ENCODE measurements at places on chromosomes 6 and 20.

GRCh38 chr6:43125119-43125518 is 46.0 kb upstream of the SRF start:
- DNase-seq: no peak

DNA sequence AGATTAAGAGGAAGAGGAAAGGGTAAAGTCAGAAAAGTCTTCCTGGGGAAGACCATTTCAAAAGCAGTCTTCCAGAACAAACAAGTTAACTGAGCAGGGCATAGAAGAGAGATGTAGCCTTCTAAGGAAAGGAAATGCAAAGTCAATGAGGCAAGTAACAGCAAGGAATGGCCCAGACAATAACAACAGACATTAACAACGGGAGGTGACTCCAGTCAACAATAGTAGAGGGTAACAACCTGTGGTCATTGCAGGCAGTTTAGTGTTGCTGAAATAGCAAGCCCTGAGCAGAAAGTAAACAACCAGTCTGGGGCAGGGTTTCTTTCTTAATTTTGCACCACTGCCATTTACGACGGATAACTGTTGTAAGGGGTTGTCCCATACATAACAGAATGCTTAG is 2.1 kb downstream of the MDN1 start:
- DNase-seq: no peak

GRCh38 chr20:33933469-33933909 is 60.2 kb upstream of the RALY start:
- DNase-seq: no peak

DNA sequence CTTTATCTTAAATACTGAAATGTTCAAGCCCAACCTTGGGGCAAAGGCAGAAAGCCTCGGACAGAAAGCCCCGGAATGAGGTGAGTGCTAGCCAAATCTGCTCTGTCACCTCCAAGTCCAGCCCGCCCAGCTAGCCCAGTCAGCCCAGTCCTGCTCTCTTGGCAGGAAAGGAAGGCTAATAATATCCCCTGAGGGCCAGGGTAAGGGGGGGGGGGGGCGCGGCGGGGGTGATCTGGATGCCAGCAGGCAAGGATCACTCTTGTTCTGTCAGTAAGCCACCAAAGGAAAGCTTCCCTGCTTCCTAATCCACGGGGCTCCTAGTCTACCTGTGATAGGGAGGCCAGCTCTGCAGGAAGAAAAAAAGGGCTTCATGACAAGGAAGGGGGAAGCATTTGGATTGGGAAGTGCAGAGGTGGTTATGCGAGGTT is 1.1 kb downstream of the NDRG3 start:
- no peak for DNase-seq

- no peak for DNase-seq
Measured at GRCh38 chr6:156697225-156697830, 79.8 kb upstream of the ARID1B start.

GRCh38 chr6:137222381-137222780 is 3.2 kb upstream of the IFNGR1 start:
- no peak for DNase-seq

- no peak for DNase-seq
Measured at GRCh38 chr6:84871925-84872324, 107.5 kb upstream of the TBX18 start.

- DNase-seq: no peak
Measured at GRCh38 chr20:42336576-42336975, 718.4 kb upstream of the CHD6 start.

GRCh38 chr6:12903246-12903645 is 186.7 kb downstream of the PHACTR1 start:
- no peak for DNase-seq

GRCh38 chr20:43991982-43992381 is 77.3 kb downstream of the TOX2 start:
- no peak for DNase-seq

DNA sequence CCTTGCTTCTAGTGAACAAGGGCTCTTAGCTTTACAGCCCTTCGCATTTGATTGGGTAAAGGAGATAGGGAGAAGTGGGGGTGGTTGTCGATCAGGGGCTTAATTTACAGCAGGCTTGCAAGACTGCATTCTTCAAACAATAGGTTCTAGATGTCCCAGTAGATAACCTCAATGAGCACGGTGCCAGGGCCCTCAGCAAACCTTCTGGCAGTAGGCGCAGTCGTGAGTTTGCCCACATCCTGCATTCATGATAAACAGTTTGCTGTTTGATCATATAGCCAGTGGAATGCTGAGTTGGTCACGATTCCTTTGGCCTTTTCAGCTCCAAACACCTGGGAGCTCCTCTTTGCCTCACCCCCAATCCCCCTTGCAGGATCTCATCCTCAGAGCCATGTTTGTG is 27.5 kb downstream of the SUN5 start:
- DNase-seq: no peak

- no peak for DNase-seq
Measured at GRCh38 chr6:33197431-33198048, 2.9 kb downstream of the RXRB start.

GRCh38 chr20:2984956-2985661 is 58.3 kb upstream of the GNRH2 start:
- no peak for DNase-seq

DNA sequence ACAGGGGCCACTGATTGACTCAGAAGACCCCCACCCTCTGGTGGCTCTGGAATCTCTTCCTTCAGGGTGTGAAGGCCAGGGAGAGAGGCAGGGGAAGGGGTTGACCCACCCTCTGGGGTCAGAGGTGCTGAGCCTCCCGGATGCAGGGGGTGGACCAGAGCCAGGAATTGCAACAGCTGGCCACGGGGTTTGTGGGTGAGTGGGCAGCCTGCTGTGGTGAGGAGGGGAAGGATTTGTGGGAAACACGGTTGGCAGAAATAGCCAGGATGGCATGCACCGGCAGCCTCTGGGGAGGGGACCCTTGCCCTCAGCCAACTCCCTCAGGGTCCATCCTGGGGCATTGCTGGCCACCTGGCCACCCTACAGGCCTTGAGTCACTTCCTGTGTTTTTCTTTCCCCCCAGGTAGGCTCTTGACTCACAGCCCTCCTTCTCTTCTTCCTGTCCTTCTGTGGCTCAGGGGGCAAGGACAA is 92.8 kb downstream of the MRPL14 start:
- DNase-seq: no peak

DNA sequence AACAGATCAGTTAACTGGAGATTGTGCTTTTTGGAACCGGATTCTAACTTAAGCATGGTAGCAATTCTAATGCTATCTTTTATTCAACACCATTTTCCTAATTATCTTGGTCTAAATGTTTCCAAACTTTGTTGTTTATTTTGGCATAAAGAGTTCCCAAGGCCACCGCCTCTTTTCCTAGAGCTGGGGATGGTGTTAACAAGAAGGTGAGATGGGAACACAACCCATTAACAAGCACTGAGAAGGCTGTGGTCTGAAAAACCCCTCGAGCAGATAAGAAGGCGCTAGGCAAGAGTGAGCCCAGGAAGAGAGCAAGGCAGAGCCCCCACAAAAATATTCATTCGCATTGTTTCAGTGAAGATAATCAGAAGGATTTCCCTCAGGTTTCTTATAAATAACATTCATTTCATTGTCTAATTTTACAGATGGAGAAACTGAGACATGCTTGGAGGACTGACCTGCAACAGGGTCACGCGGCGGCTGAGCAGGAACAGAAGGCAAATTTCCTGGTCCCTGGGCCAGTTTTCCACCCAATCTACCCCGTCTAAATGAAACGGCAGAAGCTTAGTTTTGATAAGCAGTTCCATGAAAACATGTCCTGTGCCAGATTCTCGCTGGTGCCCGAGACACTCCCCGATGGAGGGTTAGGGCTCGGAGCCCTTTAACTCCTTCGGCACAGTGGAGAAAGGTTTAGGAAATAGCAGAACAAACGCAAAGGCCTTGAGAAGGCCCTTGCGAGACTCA is 155.6 kb downstream of the FOXC1 start:
- DNase-seq: no peak

All from stimulated activated CD8-positive, alpha-beta memory T cell treated with anti-CD3 and anti-CD28 coated beads, Interleukin-2, amount 100 ng/mL, for 1 hour (primary cell).